Activated CD4-positive, alpha-beta T cell treated with anti-CD3 and anti-CD28 coated beads for 36 hours (primary cell): ENCODE measurements at places on chromosomes 2 and 18.

- DNase-seq: no peak
These were observed 12.6 kb downstream of the ERMN start for GRCh38 chr2:157312866-157313486.

DNA sequence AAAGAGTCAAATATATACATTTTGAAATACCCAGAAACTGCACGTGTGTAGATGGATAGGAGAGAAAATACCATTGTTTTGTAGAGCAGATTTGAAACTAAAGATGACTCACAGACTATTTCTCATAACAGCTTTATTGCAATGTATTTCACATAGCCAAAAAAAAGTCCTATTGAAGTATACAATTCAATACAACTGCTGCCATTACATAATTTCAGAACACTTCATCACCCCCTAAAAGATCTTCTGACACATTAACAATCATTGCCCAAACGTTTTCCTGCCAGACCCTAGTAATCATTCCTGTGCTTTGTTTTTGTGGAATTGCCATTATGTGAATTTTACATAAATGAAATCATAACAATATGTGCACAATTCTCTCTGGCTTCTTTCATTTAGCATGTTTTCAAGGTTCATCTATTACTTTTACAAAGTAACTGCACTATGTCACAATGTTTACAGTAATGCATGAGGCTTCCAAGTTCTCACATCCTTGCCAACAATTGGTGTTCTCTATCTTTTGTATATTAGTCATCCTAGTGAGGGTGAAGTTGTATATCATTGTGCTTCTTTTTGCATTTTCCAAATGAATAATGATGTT, 378.6 kb upstream of the CWC22 start:
- DNase-seq: no peak

DNA sequence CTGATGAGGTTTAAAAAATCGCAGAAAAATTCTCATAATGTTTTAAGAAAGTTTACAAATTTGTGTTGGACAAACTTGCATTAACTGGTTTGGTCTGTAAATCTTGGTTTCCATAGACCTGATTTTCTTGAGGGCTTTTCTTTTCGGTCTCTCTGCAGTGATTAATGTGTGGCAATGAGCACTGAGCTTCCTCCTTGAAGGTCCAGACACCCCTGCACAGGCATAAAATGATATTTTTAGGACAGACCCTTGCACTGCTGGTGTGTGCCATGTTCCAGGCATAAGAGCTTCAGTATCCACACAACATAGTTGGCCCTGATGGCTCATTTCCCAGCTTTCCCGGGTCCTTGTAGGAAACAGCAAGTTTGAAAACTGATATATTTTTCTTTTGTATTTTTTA, 33.7 kb downstream of the MRPL33 start:
- DNase-seq: no peak

DNA sequence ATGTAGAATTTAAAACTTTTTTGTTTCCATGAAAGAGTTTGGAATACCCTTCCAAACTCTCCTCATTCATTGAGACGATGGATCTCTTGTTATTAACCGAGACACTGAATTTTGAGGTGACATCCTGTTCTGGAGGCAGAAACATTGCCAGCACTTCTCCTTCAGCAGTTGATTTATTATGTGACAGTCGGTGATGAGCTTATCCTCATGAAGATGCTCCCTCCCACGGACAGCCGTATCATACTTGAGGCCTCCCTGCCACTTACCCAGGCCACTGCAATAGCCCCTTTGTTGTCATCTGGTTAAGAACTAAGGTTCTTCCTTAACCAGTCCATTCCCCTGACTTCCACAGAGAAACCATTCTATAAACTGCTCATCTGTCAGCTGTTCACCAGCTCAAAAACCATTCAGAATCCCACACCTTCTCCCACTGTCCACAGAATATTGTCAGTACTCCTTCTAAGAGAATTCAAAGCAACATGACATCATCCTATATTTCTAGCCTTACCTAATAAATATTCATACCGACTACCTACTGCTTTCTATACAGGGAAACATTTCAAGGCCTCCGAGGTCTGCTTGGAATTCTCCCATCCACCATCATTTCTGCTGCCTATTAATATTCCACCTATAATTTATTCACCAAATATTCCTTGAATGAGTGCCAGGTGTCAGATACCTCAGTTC, 139.0 kb upstream of the TRIB2 start:
- DNase-seq: no peak

GRCh38 chr18:63492851-63493250, 16.1 kb downstream of the SERPINB5 start:
- DNase-seq: no peak

DNA sequence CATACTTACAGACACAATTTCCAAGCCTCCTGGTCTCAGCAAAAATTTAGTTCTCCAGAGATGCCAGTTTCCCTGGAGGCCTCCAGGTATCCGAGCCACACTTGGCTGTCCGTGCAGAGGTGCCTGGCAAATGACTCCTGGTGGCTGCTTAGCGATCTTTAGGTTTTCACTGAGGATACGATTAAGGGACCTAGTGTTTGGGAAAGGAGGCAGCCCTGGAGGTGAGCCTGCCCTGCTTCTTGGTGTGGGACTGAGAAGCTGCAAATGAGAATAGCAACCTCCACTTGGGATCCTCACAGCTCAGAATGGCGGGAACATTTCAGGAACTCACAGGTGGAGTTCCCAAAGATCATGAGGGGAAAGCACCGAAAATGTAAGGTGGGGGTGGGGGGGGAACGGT, 217.6 kb downstream of the ALPK2 start:
- no peak for DNase-seq

GRCh38 chr2:15795426-15795825, 144.9 kb upstream of the MYCN start:
- no peak for DNase-seq

GRCh38 chr2:65931056-65931455, 498.7 kb upstream of the SPRED2 start:
- no peak for DNase-seq

- no peak for DNase-seq
These were observed 102.2 kb downstream of the VIT start for GRCh38 chr2:36798724-36799123.

DNA sequence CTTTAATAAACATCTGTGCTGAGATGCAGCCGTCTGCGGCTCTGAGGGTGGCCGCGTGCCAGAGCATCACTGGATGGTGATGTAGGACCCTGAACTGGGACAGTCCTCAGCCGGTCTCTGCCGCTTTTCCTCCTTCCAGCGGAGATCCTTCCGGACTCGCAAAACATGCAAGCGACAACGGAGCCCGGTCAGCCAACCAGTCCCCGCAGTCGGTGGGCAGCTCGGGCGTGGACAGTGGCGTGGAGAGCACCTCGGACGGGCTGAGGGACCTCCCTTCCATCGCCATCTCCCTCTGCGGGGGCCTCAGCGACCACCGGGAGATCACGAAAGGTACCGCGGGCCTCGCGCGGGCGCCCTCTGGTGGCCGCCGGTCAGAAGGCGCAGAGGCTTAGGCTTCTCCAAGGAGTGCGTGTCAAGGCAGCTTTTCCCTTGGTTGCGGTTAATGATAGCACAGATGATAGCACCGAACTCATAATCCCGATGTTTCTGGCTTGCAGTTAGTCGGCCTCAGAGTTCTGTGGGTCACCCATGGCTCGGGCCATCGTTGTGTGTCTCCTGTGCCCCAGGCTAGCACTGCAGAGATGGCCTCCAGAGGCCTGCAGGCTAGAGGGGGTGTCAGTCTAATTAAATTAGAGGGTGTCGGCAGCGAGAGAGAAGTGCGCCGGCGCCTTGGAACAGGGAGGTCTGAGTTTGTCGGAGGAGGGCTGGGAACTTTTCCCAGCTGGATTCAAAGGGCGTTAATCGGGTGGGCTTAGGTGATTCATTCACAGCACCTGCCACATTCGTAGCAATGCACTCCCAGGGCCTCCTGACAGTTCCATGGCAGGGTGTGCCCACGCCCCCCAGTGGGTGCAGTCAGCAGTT, 38.5 kb downstream of the LPIN1 start:
- DNase-seq: peak; percentile 68

DNA sequence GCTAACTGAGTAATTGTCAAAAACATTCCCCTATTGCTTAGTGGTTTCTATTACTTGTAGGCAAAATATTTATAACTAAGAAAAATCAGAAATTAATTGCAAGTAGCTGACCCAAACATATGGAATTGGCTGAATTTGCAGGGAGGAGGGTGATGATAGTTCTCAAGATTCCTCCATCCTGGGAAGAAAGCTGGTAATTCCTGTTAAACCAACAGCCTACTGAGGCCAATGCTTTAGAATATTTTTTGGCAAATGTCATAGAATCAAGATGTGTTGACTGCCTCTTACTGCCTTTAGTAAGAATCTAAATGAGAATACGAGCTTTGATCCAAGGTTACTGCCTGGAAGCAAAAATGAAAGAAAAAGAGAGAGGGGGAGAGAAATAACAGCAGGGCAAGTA, 120.0 kb downstream of the COL6A3 start:
- no peak for DNase-seq

DNA sequence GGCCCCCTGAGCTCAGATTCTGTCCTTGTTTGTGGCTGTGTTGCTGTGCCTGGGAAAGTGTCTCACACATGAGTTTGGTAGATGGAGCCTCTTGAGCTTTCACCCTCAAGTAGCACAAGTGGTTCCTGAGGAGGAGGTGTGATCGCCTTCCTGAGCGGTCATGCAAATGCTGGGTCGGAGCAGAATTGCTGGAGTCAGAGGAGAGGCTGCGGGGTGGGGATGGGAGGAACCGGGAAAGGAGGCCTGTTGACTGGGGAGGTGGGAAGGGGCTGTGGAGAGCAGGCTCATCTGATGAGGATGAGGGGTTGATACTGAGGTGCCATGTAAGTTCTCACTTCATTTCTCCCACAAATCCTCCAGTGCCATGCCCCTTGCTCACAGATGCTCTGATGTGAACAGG, 48.4 kb upstream of the ATG16L1 start:
- no peak for DNase-seq

DNA sequence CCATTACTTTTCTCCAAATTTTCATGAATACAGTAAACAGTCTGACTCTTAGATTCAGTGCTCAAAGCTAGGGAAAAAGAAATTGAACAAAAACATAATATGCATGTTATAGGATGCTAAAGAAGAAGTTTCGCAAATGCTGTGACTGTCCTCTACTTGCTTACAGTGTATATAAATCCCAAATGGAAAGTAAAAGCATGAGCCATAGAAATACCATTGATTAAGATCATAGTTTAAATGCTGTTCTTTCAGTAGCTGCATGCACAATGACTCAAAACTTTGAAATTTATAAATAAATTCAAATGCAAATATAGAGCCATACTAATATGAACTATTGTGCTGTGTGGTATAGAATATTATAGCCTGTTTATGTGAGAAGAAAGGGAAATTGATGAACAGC, 1113.9 kb upstream of the ACVR2A start:
- no peak for DNase-seq

DNA sequence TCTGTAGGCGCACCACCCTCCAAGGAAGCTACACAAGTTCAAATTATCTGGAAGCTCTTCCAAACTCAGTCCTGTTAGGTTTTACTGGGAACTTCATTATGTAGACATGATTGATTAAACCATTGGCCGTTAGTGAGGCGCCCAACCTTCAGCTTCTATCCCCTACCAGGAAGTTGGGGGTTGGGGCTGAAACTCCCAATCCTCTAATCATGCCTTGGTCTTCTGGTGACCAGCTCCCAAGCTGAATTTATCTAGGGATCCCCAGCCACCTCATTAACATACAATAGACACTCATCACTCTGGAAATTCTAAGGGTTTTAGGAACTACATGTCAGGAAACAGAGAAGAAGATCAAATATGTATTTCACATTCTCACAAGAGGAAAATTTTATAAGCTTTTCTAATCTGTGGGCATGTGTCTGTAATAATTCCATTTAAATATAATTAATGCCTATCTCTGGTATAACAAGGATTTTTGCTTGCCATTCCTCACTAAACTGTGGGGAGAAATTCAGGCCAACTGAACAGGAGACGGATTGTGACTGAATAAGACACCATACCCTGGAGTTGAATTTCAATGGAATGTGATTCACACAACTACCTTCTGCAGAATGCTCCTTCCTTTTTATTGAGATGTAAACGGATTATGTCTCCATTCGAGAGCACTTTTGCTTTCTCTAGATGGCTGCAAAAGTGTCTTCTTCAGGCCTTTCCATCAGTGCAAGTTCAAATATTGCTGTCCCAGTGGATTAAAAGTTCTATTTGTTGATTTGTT, 328.6 kb downstream of the LRRTM1 start:
- DNase-seq: no peak

GRCh38 chr2:218400167-218400929, 680 bp downstream of the CTDSP1 start:
- peak; percentile 57 for DNase-seq

- no peak for DNase-seq
These were observed 4.6 kb upstream of the MLPH start for GRCh38 chr2:237482485-237482884.

- no peak for DNase-seq
These were observed 184.1 kb downstream of the CALCRL start for GRCh38 chr2:187263675-187264560.

DNA sequence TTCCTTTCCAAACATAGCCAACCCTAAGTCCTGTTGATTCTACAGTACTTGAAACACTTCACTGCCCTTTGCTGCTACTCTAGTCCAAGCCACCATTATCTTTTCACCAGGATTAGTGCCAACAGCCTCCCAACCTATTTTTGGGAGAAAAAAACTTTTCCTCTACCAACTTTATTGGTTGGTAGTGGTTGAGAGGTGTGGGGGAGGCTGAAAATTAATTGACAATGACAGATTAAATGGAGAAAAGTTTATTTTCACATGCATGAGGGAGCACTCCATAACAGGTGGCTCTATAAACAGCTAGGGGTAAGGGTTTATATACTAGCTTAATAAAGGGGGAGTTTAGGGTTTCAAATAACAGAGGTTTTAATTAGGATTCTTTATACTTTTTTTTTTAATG, 37.8 kb upstream of the ITPRID2 start:
- DNase-seq: no peak

GRCh38 chr2:104658904-104659591, 194.9 kb upstream of the POU3F3 start:
- DNase-seq: peak; percentile 6

DNA sequence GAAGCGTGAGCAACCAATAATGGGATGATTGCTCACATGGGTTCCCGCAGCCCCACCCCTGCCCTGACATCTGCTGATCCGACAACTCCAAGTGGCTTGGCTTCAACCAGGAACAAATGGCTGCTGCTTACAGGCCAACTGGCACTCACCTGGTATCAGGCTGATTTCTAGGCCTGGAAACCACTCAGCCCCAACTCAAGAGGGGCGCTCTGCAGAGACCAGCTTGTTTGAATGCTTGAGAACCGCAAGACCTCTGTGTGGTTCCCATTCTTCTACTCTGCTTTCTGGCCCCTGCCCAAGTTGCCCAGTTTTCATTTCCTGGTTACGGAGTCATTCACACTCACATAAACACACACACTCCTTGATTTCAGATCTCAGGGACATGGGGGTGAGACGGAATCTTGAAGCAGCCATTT, 52.0 kb downstream of the TNP1 start:
- DNase-seq: no peak

- DNase-seq: no peak
These were observed 16.8 kb downstream of the SLC39A6 start for GRCh38 chr18:36112302-36112701.

DNA sequence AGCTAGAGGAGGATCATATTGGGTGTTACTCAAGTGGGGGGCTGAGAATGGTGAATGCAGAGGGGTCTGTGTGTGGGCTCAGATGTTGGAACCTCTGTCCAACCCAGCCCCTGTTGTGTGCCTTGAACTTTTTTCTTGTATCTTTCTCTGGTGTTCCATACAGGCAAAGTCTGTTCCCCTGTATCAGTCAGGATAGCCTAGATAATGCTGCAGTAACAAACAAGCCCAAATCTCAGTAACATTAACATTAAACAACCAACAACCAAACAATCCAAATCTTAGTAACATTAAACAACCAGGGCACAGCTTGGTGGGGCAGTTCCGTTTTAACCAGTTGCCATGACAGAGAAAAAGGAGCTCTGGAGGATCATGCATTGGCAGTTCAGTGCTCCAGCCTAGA, 103.7 kb downstream of the CTIF start:
- DNase-seq: no peak
